Nucleus accumbens (tissue), 56 donors: ENCODE measurements at places on chromosomes 3 and 15.

DNA sequence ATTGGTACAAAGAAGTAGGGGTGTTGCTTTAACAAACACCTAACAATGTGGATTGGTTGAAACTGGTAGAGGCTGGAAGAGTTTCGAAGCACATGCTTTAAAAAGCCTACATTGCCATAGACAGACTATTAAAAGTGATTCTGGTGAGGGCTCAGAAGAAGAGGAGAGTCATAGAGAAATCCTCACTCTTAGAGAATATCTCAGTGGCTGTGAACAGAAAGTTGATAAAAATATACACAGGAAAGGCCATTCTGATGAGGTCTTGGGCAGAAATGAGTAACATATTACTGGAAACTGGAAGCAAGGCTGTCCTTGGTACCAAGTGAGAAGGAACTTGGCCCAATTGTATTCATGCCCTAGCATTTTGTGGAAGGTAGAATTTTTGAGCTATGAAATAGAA, 173.7 kb upstream of the CRBN start:
- no peak for DNase-seq

DNA sequence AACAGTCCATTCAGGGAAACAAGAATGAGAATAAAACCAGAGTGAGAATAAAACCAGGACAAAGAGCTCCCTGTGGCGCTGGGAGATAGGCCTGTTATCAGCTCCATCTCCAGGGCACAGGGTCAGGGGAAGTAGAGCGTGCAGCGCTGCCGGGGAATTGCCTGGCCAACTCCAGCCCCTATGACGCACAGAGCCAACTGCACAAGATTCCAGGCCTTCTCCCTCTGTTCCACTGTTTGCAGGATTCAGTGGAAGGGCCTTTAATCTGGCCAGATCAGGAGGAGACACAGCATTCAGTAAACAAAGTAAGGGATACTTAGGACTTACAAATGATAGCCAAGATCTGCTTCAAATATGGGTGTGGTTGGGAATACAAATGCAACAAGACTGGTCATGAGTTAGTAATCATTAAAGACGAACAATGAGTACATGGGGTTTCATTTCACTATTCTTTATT, 49.4 kb downstream of the ITGB5 start:
- DNase-seq, result peak; percentile 27

DNA sequence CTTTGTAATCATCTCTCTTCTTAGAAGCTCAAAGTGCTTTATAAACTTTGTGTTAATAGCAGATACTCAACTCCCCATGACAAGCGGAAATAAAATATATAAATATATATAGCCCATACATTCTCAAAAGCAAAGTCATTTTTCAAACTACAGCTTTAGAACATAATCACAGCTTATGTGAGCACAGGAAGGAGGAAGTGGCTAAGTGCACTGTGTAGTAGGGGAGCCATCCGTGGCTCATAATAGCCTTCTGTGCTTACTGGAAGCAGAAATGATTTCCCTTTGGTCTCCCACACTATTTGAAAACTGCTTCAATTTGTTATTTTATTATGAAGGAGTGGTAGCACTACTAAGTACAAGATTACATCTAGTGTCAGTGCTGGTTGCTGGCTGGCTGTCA, 151.4 kb upstream of the ARL6 start:
- DNase-seq, result no peak

DNA sequence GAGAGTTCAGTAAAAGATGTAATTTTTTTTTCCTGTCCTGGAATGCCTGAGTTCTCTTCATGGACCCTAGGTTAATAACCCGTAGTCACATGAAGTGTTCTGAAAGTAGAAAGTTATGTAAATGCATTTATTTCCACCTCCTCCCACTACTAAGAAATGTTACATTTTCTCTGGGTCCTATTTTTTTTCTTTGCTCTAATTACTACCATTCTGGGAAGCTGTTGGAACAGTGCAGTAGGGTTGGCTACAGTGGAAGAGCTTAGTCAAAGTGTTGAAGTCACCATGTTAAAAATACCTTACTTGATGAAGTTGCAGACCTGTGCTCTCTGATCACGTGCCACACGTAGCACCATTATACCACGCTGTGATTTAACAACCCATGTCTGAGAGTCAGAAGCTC, 153.8 kb upstream of the TSC22D2 start:
- DNase-seq, result no peak

- no peak for DNase-seq
Observed at GRCh38 chr3:54527953-54528352, 399.9 kb downstream of the LRTM1 start.

DNA sequence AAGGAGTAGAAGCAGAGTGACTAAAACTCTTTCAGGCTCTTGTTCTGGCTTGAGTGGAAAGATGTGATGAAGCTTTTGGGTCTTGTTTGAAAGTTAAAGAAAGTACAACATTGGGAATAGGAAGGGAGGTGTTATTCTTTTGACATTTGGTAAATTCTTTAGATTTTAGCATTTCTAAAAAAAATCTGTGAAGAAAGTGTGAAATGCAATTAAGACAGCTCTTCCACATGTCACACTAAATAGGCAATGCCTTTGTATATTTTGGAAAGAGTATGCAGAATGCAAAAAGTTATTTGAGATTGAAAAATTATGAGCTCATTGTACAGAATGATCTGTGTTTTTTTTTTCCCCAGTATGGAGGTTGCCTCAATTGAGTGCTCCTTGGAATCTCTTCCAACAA, 532.2 kb upstream of the DPPA4 start:
- no peak for DNase-seq

- no peak for DNase-seq
Observed at GRCh38 chr15:62112616-62113593, 46.1 kb downstream of the C2CD4A start.

GRCh38 chr3:97983933-97984491, 11.8 kb upstream of the RIOX2 start:
- no peak for DNase-seq

GRCh38 chr3:78880603-78881461, 887.0 kb downstream of the ROBO1 start:
- no peak for DNase-seq

GRCh38 chr3:138234401-138235179, 47.5 kb downstream of the ARMC8 start:
- DNase-seq, result no peak

DNA sequence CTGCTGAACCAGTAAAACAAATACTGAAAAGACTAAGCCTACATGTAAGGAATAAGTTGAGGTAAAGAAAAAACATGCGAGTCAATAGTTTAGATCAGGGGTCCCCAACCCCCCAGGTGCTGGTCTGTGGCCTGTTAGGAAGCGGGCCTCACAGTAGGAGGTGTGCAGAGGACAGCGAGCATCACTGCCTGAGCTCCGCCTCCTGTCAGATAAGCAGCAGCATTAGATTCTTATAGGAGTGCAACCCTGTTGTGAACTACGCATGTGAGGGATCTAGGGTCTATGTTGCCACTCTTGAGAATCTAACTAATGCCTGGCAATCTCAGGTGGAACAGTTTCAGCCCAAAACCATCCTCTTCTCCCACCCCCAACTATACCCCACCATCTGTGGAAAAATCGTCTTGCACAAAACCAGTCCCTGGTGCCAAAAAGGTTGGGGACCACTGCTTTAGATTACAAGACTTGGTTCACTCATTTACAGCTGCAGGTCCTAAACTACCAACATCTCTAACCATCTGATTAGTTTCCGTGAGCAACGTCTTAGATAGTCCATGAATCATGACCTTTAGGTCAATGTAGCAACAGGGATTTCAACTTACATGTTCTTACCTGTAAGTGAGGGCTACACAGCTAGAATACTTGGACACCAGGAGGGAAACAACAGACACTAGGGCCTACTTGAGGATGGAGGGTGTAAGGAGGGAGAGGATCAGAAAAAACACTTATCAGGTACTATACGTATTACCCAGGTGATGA, 66.7 kb downstream of the TRANK1 start:
- no peak for DNase-seq

GRCh38 chr3:163071713-163072112, 1575.1 kb downstream of the OTOL1 start:
- no peak for DNase-seq

DNA sequence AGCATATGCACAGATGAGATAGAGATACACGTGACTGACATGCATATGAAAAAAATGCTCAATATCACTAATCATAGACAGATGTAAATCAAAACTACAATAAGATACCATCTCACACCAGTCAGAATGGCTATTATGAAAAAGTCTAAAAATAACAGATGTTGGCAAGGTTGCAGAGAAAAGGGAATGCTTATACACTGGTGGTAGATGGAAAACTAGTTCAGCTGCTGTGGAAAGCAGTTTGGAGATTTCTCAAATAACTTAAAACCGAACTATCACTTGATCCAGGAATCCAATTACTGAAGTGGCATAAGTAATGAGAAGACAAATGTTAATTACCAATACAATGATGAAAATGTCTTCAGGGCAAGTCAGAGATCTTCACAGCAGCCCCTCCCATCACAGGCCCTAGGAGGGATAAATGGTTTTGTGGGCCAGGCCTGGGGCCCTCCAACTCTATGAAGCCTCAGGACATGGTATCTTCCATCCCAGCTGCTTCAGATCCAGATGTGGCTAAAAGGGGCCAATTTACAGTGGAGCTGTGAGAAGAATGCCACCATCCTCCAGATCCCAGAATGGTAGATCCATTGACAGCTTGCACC, 71.4 kb upstream of the PLSCR4 start:
- DNase-seq, result no peak

DNA sequence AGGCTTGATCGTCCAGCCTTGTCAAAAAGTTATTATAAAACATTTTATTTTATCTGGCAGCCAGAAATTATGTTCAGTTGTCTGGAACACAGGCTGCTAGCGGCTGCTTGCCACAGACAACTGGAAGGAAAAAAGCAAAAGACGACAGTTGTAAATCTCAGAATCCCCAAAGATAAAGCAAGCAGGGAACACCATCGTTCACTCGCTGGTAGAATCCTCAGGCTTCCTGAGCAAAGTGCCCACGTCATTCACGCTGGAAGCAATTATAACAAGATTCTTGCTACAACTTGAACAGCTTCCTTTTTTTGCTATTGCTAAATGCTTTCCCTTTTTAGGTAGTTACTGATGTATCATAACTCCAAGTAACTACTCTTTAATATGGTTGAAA, 33.6 kb downstream of the ADAMTS17 start:
- no peak for DNase-seq

GRCh38 chr3:159654183-159655134, 334.2 kb upstream of the IL12A start:
- DNase-seq, result no peak

DNA sequence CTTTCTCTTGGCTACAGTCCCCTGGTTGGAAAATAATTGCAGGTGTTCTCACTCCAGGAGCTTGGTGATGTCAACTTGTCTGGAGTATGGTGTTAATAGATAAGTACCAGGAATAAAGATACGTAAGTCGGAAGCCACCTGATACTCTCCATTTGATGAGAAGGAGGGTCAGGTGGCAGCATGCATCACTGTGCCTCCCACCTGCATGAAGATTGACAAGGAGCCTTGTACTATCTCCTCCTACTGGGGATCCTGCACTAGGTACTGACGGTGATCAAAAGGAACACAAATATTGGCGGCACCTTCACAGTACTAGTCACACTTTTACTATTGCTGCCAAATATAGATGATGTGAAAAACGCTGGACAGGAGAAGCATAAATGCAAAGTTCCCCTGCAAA, 32.6 kb upstream of the GABRB3 start:
- no peak for DNase-seq

GRCh38 chr3:43859766-43860165, 169.0 kb downstream of the ABHD5 start:
- DNase-seq, result no peak

DNA sequence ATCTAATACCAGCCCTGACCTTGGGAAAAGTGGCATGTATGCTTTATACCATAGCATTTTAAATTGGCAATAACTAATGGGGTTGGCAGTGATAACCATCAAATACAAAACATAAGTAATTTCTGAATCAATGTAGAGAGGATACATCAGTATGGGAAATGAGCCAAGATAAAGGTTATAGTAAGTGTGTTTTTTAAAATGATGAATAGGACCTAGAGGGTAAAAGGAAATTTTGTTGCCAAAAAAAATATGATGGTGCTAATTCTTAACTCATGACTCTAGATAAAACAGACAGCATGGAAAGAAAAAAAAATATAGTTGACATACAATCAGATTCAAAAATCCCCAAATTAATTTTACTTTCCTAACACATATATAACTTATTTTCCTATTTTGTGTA, 75.4 kb upstream of the ROBO1 start:
- DNase-seq, result no peak

- DNase-seq, result no peak
Observed at GRCh38 chr3:61699622-61700021, 138.3 kb downstream of the PTPRG start.

DNA sequence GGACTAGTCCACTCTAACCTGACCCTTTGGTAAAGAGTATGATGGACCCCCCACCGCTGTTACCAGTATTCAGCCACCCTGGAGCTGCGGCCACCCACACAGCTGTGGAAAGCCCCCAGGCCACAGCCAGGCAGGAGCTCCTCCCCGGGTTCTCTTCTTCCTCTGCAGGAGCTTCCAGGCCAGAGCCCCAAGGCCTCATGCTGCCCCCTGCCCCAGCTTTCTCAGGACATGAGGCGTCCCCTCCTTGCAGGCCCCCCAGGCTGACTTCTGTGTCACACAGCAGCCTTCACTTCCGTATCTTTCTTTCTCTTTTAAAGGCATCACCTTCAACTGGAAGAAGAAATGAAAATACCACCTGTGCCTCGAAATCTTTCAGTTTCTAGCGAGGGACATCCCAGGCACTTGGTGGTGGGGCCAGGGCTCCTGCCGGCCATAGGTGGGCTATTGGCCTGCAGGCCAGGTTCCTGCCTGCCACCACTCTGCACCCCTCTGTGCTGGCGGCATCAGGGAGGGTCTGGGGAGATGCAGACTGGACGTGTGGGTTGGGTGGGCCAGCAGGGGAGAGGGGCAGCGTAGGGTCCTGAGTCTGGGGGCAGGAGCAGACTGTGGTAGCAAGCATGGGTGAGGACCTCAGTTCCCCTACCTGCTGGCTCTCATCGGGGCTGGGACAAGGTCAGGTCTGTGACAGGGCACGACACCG, 19.9 kb downstream of the KLF13 start:
- DNase-seq, result no peak

- DNase-seq, result no peak
Observed at GRCh38 chr15:52031556-52031955, 12.5 kb downstream of the MAPK6 start.

GRCh38 chr3:28907616-28908015, 373.3 kb upstream of the RBMS3 start:
- no peak for DNase-seq

GRCh38 chr15:31179693-31180092, 78.2 kb upstream of the TRPM1 start:
- no peak for DNase-seq

- no peak for DNase-seq
Observed at GRCh38 chr3:132445817-132446216, 28.5 kb downstream of the DNAJC13 start.

GRCh38 chr3:149605902-149606301, 51.9 kb downstream of the WWTR1 start:
- DNase-seq, result no peak
